ENCODE measurements at places on chromosomes 4 and X.

DNA sequence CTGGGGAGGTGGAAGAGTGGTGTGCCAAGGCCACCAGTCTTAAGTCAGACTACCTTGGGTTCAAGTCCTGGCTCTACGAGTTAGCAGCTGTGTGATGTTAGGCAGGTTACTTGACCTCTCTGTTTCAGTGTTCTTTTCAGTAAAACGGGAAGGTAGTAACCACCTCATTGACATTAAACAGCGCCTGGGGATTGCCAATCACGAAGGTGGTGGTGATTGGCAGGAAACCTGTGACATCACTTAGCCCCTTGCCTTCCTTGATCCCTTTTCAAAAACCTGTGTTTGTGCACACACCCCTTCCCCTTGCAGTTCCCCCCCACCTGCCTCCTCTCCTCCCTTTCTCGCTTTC lies 7.6 kb downstream of the KLF3 start:
- DNase-seq: no peak

DNA sequence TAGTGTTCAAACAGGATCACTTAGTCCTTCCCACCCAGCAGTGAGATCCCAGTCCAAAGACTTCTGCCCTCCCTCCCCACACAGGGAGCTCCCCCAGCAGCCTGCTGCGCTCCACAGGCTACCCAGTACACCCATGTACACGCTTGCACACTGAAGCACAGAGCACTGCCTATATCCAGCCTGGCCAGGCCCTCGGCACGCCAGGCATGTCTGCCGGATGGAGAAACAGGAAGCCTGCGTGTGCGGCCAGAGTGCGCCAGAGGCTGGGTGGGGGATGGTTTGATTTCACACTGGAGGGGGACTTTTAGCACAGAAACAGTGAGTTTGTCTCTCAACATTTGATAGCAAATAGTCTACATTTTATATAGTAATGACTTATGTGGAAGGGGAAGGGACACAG lies 833.5 kb upstream of the IGFBP7 start:
- no peak for DNase-seq

GRCh38 chr4:187632260-187632995 lies 363.1 kb upstream of the ZFP42 start:
- no peak for DNase-seq

- DNase-seq: no peak
Measured at GRCh38 chr4:81482326-81482725, 10.6 kb upstream of the RASGEF1B start.

DNA sequence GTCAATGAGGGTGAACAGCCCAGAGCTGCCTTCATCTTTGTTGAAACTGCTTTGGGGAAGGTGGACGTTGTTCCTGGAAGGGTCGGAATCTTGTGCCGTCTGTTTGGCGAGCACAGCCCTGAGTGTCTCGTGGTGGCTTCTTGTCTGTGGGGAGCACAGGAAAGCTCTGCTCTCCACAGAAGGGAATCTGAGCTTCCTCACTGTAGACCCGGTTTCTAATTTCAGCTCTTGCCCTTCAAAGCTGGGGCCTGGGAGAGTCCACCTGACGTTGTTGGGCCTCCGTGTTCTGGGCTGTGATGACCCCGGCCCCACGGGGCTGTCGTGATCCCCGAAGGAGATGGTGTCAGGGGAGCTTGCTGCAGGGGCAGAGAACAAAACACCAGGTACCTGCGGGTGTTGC lies 47.5 kb downstream of the SORCS2 start:
- DNase-seq: no peak

GRCh38 chr4:137597752-137598430 lies 65.6 kb upstream of the PCDH18 start:
- DNase-seq: no peak

GRCh38 chr4:184413261-184414046 lies 60.9 kb downstream of the IRF2 start:
- DNase-seq: no peak

DNA sequence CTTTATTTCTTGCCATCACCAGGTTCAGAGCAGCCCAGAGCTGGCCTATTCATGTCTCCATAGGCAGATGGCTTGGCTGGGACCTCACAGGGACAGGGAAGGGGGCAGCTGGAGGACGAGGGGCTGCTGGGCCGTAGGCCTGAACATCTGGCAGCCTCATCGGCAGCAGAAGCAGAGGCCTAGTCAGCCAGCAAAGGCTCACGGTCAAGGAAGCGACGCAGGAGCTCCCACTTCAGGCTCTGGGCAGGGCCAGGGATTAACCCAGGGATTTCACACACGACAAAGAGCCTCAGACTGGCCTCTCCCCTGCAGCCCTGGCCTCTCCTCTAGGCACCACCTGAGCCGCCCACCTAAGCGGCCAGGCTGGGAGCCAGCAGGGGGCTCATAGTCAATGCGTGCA lies 46.0 kb upstream of the MAN2B2 start:
- no peak for DNase-seq

DNA sequence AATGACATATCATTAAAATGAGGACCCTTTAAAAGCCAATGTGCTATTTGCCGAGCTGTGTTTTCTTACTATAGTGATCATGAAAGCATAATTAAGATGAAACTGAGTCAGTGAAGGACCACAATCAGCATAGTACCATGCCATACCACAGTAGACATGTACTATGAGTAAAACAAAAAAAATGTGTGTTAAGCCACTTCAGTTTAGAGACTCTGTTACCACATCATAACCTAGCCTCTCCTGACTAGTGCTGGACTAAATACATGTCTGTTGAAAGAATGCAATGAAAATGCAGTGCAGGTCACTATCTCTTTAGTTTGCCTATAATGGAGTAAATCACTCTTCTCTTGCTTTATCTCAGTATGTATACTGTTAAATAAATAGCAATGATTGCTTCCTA lies 12.3 kb upstream of the DDX53 start:
- DNase-seq: no peak

DNA sequence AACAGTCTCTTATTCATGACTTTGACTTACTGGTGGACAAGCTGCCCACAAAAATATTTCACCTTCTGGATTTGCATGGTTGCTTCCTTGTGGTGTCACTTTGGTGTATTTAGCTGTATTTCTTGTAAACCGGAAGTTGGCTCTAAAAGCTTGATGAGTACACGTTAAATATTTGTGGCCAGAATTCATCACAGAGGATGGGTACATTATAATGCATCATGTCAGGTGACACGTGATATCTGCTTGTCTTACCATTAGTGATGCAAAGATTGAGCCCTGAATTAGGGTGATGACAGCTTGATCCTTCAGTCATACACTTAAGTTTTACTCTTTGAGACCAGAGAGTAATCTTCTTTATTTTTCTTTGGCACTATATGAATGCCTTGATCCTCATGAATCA lies 188.3 kb upstream of the RPS6KA3 start:
- DNase-seq: no peak

DNA sequence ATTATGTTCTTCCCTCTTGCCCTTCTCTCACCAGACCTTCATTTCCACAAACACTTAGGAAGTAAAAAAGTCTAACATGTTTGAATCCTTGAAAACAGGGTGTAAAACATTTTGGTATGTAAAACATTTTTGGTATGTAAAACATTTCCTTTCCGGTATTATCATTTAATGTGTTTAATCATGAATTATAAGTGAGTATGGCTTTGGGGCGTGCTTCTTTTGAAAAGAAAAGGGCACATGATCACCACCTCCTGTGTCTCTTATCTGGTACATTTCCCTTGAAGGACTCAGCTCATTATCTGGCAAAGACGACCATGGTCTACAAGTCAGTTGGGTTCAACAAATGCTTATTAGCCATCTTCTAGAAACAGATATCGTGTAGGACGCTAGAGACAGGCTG lies 283.6 kb downstream of the FRMPD4 start:
- DNase-seq: no peak

DNA sequence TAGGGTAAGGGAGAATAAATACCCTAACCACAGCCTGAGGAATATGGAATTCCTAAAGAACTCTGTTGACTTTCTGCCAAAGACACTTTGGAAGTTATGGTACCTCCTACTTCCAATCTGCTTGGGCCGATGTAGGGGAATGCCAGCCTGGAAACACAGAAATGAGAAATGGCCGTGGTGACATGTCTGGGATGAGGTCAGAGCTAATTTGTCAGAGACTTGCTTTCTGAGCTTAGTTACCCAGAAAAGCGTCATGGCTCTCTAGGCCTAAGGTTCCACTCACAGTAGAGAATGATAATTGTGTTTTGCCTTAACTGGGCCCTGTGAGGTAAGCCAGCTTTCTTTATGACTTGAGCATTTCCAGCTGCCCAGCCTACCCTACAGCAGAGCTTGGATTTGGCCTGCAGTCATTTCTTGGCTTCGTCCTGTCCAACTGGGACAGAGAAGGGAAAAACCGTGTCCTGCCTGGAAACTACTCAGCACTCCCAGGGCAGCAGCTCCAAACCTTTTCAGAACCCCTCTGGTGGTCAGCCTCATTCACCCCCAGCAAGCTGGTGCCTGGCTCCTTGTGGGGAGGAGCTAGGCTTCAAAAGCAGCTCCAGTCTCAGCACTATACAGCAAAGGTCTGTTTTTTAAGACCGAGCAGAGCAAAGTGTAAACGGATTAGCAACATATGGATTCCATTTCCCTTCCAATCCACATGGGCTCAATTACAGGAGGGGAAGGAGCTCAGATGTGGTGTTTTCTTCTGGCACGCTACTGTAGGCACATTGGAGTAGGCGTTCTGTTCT lies 92.3 kb downstream of the RLIM start:
- DNase-seq: no peak

GRCh38 chr4:163473576-163473975 lies at the start of gene TKTL2:
TSS of gene TKTL2 (minus strand) at chr4:163473754. CDS start at chr4:163473734, 20 bp downstream.
- DNase-seq: no peak
